ENCODE measurements at places on chromosomes 3 and 15. TPM values are rescaled to one million over a fixed set of nuclear protein-coding genes. Genes with fewer than 3 reads are reported as not detected.

The PFN2 gene
- 71.8 TPM for total RNA-seq

The SLC26A6 gene
- total RNA-seq, result 12.3 TPM

The SEMA3B gene
- total RNA-seq, result 20.6 TPM

The CFAP44 gene
- total RNA-seq, result 1.9 TPM

The SLCO2A1 gene
- total RNA-seq, result 11.6 TPM

The GABPB1 gene
- 10.8 TPM for total RNA-seq

The DUOX1 gene
- total RNA-seq, result 0.50 TPM

The LYZL4 gene
- not detected for total RNA-seq

The NR1I2 gene
- total RNA-seq, result 0.12 TPM

The CATSPER2 gene
- 0.82 TPM for total RNA-seq

DNA sequence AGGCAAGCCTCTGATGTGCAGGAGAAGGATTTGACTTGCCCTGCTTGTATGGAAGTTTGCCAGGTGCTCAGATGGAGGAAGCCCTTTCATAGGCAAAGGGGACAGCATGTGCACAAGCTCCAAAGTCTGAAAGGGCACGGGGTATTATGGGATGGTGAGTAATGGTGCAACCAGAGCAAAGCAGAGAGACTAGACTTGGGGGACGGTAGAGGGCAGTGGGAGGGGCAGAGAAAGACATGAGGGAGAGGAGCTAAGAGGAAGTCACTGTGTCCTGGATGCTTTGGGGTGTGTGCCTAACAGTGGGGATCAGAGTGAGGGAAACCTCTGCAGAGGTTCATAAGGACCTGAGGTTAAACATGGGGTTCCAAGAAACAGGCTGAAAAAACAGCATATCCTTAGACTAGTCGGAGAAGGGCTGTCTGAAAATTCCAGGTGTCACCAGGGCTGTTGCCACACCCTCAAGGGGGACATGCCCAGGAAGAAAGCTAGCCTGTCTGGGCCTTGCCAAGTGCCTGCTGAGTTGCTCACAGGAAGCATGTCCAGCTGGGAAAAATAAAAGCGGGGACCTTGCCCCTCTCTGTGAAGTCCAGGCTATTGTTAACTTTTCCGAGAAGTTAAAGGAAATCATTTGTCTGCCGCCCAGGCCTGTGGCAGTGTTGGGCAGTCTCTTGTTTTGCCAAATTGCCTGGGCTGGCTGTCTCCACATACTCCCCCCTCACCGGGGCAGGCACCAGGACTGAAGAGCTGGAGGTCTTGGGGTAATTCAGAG, 47.1 kb downstream of the HRH1 start:
- no peak for DNase-seq

GRCh38 chr15:90807786-90808086, 60.7 kb upstream of the FURIN start:
- DNase-seq, result no peak

GRCh38 chr15:89898614-89899294, 5.0 kb upstream of the AP3S2 start:
- no peak for DNase-seq

DNA sequence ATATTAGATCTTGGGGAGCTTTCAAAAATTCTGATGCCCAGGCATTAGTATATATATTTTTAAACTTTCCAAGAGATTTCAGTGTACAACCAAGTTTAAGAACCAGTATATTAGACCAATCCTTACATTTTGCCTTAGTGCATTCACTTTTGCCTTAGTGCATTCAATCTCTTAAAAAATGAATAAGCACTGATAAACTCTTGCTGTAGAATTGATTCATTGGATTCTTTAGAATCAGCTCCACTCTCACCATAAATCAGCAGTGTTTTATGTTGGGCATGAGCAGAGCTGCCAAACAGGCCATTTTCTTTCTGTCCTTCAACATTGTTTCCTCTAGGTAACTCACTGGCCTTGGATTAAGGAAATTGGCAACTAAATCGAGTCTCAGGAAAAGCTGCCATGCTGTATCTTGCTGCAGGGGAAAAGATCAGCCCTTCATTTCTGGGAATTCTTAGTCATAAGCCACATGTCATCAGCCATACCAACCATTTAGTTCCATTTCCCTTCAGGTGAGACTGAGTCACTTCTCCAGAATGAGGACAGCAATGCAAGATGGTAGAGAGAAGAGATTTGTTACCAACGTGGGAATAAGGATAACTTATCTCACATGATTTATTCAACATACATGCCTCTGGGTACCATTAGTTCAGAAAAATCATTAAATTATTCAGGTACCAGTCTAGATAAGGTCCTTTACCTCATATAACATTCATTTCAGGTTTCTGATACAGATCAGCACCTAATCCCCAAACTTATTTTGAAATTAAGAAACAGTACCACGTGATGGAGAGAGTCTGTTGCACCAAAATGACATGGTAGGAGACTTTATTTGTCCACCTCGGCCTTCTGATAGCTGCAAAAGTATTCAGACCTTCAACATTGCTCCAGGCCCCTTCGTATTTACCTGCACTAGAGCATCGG, 192.5 kb downstream of the P3H2 start:
- no peak for DNase-seq

GRCh38 chr3:8732413-8732812, 1.2 kb upstream of the CAV3 start:
- no peak for DNase-seq

DNA sequence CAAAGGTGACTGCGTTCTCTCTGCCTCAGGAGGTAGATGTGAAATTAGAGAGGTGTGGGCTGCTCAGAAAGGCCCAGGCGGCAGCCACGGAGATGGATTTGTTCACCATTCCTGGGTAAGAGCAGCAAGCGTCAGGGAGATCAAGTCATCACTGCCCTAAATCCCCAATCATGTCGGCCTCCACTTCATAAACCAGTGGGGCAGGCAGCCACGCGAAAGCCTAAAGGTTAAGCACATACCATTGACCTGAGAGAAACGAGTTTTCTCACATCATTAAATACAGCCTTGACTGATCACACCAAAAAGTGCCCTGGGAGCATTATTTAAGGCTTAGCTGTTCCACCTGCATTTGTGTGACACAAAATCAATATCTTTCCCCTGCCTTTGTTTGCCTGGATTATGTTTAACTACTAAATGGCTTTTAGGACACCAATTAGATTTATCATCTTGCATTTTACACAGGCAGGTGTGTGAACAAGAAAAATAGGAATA, 50.7 kb upstream of the FOXB1 start:
- no peak for DNase-seq

DNA sequence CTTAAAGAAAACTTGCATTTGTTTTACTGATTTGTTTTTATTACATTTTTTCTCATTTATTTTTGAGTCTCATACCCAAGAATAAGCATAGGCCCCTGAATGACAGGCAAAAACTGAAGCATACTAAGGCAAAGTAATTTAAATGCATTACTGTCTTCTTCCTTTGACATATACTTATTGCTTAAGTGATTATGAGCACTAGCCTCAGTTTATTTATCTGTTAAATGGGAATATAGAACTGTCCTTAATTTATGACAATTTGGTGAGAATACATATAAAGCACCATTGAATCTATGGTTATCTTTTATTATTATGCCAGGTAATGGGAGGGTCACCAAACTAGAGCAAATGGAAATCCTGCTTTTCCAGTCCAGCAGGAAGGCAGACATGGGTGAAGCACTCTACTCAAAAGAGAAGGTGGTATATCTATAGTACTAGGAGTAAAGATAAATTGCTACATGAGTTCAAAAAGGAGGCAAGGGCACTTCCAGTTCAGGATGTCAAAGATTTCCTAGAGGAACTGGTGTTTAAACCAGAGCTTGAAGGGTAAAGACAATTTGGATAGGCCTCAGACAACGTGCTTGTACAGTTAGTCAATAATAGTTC, 435.0 kb downstream of the FOXP1 start:
- no peak for DNase-seq

DNA sequence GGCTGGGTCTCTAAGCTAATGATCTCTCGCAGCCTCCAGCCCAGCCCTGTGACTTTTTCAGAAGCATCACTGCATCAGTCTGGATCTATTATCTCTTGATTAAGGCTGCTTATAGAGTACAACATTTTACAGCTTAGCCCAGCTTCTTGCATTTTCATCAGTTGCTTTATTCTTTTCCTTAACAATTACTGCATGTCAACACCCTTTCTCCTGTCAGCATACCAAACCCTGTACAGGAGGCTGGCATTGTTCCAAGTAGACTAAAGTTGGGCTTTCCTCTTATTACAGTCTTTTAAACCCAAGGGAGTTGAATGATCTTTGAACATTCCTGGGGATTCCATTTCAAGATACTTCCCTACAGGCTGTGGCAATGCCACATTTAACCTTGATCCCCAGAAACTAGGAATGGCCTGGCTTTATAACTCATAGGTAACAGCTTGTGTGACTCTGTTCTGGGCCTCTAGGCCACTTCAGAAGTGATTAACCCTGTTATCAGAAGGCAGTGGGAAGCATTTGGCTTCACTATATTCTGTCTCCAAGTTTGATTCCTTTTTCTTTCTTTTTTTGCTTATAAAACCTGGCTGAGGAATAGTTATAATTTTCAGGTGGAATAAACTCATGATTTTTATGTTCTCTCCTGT, 182.9 kb downstream of the KCNMB2 start:
- no peak for DNase-seq

- DNase-seq, result no peak
These were observed 57.0 kb upstream of the ITGA11 start for GRCh38 chr15:68488966-68489365.

GRCh38 chr3:43914269-43914668, 223.5 kb downstream of the ABHD5 start:
- no peak for DNase-seq

DNA sequence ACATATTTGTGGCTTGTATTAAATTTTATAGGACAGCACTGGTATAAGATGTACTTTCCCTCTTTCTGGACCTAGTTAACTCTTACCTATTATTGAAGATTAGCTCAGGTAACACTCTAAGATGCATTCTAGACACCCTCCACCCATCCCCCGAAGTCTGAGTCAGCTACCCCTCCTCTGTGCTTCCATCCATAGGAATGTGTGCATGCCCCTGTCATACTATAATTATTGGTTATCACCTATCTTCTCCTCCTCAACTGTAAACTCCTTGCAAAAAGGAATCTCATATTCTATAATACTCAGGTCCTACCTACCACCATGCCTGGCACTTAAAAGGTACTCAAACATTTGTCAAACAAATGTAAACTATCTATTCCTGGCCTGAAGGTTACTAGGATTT, 3.0 kb downstream of the PEAK1 start:
- DNase-seq, result no peak

DNA sequence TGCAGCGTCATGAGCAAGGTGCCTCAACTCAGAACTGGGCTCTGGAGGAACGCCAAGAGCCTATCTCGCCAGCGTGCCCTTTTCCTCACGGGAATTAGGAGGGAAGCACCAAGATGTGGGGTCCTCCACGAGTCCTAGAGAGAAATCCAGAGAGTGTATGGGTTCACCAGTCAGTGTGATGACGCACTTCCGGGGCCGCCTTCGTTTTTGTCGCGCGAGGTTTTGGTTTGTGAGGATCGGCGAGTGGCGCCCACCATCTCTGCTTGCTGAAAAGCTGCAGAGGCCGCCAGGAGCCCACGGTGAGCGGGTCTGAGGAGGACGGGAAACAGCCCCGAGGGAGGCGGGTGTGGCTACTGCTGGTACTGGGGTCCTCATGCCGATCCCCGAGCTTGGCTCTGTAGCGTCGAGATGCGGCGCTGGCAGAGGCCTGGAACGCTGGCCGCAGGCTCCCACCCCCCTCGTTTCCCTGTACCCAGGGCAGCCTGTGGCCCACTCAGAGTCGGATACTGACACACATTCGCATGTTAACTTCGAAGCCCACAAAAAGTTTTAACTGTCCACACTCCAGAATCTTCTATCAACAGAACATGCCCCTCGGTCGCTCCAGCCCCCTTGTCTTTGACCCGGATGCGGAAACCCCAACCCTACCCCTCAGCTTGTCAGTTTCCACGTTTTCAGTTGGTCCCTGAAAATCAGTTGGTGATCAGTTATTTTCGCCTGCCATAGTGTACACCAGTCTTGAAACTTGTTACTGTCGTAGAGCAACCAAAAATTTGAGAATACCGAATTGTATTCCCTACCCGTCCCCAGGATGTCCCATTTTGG, 30.4 kb downstream of the ZNF662 start:
- DNase-seq, result peak; percentile 49

DNA sequence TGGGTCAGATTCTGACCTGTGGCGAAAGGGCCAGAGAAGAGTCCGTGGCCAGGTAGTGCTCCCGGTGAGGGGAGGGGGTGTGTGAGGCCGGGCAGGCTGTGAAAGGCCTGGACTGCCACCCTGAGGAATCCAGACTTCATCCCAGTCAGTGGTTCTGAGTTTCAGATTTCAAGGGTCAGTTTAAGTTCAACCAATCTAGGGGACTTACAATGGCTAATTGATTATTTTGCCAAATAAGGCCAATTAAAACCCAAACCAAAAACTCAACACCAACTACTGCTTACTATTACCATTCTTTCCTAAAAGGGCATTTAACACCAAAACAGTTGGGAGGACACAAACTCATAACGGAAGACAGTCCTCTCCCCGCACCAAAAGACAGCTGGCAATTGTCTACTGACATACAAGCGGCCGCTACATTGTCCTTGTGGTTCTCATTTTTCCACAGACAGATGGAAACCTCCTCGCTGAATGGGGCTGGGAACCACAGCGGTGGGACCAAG, 30.5 kb downstream of the TMEM44 start:
- no peak for DNase-seq

DNA sequence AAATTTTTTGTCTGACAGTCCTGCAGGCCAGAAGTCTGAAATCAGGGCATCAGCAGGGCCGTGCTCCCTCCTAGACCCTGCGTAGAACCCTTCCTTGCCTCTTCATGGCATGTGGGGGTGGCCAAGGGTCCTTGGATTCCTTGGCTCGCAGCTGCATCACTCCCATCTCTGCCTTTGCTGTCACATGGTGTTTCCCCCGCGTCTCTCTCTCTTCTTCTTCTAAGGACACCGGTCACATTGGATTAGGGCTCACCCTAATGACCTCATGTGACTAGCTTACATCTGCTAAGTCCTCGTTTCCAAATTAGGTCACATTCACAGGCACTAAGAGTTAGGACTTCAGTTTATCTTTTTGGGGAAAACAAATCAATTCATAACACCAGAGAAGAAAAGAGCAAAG, 12.0 kb downstream of the SLCO3A1 start:
- no peak for DNase-seq

- DNase-seq, result no peak
These were observed 1.7 kb upstream of the PLCB2 start for GRCh38 chr15:40309344-40309862.

DNA sequence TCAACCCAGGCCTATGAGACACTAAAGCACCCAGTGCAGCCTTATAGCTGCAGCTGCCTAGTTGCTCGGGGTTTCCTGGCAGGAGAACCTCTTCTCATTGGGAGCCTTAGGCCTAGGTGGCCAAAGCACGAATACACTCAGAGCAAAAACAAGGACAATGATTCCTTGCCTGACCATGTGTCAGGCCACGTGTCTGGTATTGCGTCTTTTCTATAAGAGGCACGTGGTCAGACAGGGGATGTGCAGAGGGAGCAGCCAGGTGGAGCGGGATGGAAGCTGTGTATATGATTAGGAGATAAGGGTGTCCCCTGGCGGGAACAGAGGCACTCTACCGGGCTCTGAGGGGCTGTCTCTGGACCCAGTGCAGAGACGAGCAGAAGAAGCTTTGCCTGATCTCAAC, 26.4 kb downstream of the SLC22A14 start:
- no peak for DNase-seq

Data from left ventricle myocardium superior (tissue), 1 donor.